ENCODE measurements at places on chromosomes 3 and 15.

DNA sequence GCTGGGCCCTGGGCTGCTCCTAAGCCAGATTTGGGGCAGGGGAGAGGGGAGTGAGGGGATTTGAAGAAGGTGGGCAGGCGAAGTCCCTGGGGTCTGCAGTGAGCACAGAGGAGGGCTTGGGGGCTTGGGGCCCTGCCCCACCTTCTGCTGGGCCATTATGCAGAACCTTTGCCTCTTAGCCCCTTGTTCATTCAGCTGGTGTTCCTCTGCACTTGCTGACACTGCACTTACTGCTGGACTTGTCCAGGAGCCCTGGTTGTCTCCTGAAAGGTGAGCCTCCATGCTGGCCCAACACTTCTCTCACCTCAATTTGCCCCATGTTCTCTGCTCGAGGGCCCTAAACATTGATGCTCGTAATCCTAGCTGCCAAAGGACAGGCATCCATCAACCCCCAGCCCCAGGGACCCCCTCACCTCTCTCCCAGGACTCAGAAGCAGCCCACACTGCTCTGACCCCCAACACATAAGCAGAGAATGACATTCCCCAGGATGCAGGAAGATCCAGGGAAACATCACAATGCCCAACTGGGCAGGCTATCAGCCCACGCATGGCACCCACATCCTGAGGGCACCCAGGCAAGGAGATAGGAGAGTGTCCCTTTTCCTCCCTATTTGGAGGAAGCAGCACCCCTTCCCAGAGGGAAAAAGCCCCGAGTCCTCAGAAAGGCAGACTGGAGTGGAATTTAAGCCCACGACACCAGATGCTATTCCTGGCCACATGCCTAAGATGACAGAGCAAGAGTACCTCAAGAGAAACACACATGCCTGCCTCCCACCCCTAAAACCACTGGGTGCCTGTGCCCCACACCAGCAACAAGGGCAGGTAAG, 76.8 kb downstream of the ADCY5 start:
- DNase-seq, result no peak

DNA sequence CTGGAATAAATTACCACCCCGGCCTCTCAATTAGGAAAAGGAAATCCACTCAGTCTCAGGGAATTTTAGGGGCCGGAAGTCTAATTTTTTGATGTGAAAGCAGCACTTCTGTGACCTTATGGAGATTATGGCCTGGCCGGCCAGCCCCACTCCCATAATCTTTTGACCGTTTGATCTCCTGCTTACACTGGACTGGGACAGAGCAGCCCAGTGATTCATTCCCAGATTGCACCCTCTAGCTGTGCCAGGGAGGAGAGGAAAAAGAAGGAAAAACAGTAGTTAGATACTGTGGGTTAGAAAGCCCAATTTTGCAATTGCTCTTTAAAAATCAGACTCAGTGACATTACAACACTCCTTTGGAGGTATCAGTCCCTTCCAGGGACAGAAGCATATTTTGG, 32.4 kb downstream of the GJD2 start:
- DNase-seq, result no peak

- no peak for DNase-seq
Measured at GRCh38 chr15:88830016-88830415, 26.8 kb downstream of the ACAN start.

GRCh38 chr3:185959609-185960521, 22.1 kb upstream of the TRA2B start:
- no peak for DNase-seq

GRCh38 chr15:25903024-25903581, 40.0 kb upstream of the ATP10A start:
- no peak for DNase-seq

DNA sequence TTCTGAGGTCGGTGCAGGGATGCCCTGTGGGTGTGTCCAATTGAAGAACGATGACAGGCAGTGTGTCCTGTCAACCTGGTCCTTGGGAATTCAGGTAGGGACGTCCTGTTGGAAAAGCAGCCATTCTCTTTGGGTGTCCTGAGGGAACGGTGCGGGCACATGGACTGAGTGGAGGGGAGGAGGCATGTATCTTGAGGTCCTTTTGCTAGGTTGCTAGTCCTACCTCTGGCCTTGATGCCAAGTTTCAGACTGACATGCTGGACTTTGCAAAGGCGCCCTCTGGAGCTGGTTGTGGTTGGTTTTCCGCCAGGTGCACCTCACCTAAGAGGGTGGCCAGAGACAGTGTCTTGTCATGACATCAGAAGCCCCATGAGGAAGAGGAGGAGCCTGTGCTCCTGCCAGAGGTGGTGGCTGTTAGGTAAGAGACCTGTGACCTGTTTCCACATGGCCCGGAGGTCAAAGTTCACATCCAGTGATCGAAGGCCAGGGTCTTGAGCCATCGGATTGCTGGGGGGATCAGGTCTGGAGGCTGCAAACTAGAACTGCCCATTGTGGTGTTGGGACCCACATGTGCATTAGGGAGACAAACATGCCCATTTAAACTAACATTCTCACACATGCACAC, 106.3 kb downstream of the SNRPN start:
- DNase-seq, result no peak

DNA sequence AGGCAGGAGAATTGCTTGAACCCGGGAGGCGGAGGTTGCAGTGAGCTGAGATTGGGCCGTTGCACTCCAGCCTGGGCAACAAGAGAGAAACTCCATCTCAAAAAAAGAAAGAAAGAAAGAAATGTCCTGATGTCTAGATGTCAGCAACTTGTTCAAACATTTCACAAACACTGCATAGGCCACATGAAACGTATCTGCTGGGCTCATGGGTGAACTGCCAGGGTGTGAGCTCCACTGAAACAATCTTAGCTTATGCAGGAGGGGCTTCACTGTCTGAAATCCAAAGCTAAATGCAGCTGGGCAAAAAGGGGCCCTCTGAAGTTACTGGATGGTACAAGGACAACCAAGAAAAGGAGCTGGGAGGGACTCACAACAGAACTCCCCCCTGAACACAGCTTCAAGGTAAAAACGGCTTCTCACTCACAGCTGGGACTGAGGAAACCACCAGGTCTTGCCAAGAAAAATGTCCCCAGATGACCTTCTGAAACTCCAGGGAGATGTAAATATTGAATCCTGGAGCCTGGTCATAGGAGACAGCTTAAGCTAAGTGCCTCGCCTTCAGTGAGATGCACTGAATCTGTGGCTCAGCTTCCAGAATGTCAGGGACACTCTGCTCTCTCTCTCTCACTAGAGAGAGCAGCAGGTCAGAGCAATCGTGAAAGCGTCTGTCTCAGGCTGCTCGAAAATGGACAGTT, 31.9 kb downstream of the SEC61A1 start:
- DNase-seq, result no peak

GRCh38 chr15:80247320-80247719, 4.7 kb downstream of the CTXND1 start:
- no peak for DNase-seq

- no peak for DNase-seq
Measured at GRCh38 chr3:140467796-140468315, 210.0 kb upstream of the TRIM42 start.

DNA sequence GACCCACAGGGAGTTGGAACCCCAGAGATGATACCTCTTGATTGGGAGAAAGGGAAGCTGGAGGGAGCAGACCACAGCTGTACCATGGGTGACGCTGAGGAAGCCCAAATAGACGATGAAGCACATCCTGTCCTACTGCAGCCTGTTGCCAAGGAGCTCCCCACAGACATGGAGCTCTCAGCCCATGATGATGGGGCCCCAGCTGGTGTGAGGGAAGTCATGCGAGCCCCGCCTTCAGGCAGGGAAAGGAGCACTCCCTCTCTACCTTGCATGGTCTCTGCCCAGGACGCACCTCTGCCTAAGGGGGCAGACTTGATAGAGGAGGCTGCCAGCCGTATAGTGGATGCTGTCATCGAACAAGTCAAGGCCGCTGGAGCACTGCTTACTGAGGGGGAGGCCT, 201.1 kb downstream of the AKAP13 start:
- peak; percentile 23 for DNase-seq

DNA sequence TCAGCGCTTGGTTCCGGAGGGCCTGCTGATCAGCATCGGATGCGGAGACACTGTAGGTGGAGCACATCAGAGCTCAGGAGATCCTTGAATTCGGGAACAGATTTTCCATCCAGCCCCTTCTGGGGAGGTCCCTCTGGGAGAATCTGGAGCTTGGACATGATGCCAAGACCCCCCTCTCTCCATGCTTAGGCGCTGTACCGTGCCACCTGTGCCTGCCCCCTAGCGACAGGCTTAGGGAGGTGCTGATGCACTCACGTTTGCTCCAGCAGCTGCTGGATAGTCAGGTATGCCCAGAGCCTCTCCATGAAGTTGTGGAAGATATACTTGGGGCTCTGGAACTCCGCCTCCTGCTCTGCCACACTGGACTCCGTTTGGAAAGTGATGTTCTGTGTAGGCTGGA, 9.7 kb downstream of the ITIH4 start:
- DNase-seq, result peak; percentile 63

DNA sequence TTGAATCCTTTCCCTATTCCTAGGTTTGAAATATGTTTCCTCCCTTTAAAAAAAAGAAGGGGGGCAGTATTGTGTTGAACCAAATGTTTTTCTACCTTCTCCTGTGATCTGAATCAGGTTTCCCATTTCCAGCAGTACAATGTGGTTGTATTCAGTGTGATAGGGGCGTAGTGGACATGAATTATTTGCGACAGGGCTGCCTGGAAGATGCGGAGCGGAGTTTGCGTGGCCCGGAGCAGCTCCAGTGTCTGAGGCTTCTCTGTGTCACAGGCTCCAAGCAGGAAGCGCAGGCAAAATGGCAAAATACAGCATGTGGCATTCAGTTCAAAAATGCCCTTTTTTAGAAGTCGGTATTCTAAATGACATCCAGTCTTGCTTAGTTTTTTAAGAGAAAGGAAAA, 154.4 kb downstream of the PGPEP1L start:
- DNase-seq, result peak; percentile 65

DNA sequence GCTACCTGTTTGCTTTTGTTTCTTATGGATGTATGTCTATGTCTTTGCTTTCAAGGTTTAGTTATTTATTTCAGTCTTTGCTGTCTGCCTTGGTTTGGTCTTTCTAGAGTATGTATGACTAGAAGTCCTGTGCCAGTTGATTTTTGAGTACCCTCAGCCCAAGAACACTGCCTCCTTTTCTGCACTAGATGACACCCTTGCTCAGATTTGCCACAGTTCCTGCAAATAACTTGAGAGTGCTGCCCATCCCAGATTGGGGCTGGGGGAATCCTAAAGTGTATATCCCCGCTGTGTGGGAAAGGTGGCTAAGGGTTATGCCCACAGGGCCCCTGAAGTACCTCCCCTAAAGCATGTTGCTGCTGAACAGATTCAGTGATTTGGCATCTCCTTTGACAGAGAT, 32.0 kb downstream of the NLGN1 start:
- no peak for DNase-seq

DNA sequence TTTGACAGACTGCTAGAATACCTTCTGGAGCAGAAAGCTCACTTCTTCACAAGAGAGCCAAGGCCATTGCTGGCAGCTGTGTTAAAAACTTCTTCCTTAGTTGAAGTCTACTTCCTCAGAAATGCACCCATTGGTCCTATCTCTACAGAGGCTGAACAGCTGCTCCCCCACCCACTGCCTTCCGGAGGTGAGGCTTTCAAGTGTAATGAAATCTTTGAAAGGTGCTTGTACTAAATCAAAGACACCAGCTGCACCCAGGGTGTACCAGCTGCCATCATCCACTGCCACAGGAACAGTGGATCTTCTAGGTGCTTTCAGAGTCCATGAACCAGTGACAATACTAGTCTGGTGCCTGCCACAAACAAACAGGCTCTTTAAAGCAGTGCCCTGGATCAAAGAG, 26.4 kb upstream of the HERC1 start:
- DNase-seq, result peak; percentile 59

- DNase-seq, result no peak
Measured at GRCh38 chr15:76973906-76974305, 21.0 kb upstream of the PSTPIP1 start.

DNA sequence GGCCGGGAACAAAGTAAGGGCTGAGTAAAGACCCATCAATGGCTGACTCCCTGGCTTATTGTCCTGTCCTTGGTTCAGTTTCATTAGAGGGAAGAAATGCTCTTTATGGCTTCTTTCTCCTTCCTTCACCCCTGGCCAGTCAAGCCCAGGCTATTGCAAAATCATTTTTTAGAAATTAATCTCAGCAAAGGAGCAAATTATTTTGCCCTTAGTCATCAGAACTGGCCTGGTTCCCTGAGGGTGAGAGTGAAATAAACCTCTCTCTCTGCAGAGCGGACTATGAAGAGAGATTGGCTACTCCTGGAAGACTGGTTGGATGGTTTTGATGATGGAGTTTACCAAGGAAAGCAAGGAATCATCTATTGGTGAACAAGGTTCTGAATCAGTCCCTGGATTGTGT, 52.7 kb upstream of the OXTR start:
- no peak for DNase-seq

DNA sequence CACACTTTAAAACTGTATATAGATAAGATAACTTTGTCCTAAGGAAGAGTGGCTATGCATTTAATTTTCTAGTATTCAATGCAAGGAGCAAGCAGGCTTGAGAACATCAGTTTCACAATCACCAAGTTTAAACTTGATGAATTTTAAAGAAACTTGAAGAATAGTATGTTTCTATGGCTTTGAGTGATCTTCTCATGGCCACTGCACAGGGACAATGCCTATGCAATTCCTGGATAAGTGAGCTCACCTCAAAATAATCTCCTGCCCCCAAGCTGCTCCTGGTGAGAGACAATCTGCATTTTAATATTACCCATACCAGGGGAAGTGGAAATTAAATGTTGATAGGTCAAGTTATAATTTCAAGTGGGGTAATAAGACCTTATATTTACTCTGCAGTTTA, 376.6 kb upstream of the CBLB start:
- no peak for DNase-seq

DNA sequence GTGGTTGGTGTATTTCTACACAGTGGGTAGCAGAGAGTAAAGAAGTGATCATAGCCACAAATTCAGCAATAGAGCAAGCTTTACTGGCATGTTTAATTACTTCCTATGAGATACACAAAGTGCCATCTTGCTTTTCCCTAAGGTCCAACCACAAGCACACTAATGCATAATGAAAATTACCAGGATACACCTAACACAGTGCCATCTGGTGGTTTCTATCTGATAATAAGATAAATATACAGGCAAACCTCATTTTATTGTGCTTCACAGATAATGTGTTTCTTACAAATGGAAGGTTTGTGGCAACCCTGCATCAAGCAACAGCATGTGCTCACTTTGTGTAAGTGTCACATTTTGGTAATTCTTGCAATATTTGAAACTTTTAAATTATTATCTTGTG, 223.0 kb downstream of the NSUN3 start:
- no peak for DNase-seq

- DNase-seq, result no peak
Measured at GRCh38 chr3:8518138-8518537, 16.5 kb downstream of the LMCD1 start.

DNA sequence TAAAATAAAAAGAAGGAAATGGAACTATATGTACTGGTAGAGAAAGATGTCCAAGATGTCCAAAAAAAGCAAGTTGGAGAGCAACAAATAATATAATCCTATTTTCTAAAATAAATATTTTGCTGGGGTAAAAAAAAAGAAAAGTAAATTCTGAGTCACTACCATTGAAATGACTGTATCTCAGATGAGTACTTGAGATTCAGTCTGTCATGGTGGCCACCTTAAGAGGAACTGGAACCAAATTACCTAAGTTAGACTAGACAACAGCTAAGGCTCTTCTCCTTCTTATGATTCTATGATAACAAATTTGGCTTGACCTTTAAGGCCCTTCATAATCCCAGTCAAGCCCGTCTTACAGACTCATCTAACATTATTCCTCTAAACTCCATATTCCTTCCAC, 270.6 kb upstream of the HES1 start:
- peak; percentile 74 for DNase-seq

Measured in GM20000 (cell line).